ENCODE measurements at places on chromosomes 1 and 21. TPM values are rescaled to one million over a fixed set of nuclear protein-coding genes. Genes with fewer than 3 reads are reported as not detected.

DNA sequence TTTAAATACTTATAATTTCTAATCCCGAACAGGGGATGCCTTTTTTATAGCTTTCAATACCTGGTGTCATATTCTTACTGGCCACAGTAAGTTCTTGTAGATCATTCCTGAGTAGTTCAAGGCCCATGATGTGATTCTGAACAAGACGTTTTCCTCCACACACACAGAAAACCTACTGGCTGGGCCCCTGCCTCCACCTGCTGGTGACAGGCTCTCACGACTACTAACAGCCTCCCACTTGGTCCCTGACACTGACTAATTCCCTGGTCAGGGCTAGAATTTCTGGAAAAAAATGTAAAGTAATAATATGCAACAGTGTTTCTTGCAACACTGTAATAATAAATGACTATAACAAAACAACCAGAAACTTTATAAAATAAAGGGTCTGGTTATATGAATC lies 50.4 kb upstream of the RIPK4 start:
- no peak for DNase-seq

DNA sequence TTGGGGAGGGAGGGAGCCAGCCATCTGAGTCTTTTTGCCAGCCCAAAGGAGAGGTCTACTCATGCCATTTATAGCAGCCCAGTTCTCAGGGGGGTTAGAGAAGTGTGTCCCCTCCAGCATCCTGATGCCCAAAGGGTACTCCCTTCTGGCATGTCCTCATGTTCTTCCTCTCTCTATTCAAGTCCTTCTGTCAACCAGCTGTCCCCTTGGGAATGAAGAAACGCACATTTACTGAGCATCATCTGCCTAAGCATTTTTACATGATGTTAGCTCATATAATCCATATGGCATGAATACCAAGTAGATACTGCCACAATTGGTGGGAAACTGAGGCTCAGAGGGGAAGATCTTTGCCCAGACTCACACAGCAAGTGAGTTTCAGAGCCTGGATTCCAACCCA lies 14.8 kb upstream of the TACSTD2 start:
- no peak for DNase-seq

Gene CAPN8
- not detected for total RNA-seq

DNA sequence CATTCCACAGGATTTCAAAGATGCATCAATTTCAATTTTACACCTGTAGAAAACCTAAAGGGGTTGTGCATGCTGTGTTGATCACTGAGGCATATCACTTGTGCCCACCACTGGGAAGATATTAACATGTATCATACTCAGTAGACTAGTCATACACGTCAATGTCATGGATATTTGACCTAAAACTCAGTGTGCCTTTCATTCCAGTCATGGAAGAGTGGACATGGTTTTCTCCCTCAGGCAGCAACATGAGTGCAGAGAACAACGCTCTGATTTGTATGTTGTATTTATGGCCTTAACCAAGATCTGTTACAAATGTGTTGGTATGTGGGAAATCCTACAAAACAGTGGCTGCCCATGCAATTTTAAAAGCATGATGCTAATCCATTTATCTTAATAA lies 6.1 kb upstream of the C1orf53 start:
- no peak for DNase-seq

Gene ADAMTS1
- total RNA-seq = not detected

DNA sequence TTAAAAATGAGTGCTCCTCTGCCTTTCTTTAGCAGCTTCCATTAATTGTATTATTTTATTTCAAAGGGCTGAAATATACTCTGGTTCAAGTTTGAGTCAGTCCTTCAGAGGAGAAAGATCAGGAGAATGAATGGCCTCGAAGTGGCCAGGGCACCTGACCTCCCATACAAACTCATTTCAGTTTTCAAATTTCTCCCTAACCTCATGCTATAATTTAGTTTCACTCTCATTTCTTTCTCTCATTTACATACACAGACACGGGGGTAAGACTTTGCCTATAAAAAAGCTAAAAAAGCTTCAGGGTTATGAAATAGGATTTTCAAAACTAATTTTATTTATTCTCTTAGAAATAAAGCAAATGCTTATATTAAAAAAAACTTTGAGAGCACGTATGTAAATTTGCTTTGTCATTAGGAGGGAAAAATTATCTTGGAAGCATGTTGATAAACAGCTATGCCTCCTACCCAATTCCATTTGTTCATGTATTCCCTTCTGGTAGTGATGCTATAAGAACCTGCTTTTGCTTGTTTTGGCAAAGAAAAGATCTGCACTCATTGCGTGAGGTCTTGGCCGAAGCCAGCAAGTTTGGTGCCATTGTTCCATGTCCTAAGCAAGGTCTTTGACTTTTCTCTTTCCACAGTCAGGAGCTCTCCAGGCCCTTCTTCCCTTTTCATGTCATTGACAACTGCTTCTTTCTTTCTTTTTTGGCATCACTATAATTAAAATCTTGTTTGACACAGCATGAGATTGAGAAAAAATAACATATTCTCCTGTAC lies 80.4 kb upstream of the LRRC53 start:
- no peak for DNase-seq

Gene BNIPL
- total RNA-seq = 0.75 TPM
